ENCODE measurements at places on chromosomes 1 and 21.

DNA sequence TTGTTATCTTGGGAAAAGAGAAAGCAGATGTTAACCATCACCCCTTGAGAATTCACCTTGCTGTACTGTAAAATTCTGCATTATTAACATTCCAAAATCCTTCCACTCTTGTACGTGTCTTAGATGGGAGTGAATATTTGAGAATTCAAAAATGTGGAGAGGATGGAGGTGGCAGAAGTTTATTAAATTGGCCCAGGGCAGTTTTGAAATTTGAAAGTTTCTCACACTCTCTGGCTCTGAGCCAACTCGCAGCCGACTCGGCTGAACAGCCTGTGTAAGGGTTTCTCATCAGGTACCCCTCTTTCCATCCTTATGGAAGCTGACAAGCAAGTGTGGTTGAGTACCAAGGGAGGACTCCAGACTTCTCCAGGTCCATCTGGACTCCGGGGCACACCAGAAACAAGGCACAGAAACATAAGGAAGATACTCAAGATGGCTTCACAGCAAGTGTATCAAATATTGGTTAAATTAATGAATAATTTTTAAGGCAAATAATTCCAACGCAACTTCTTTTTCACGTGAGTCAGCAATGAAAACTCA is 45.1 kb downstream of the RRAGC start:
- DNase-seq: no peak

- DNase-seq: no peak
Measured at GRCh38 chr1:182430263-182431068, 19.5 kb upstream of the RGSL1 start.

DNA sequence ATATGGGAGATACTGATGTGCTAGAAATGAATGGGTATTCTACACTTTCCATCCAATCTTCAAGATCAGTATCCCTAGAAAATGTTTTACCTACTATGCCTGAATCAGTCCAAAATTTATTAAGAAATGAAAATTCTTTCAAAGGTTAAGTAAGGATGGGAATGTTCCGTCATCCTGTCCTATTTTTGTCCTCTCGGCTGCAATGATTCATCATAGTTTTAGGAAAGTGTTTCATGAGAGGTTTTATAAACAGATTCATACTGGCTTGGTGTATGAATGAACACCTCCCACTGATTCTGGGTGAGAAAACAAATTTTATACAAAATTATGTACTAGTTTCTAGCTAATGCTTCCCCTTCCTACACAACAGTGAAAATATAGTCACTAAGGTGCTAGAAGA is 504.6 kb upstream of the NR5A2 start:
- no peak for DNase-seq

- no peak for DNase-seq
Measured at GRCh38 chr1:60502506-60502905, 428.9 kb upstream of the C1orf87 start.

- no peak for DNase-seq
Measured at GRCh38 chr1:20109223-20109856, 10.0 kb downstream of the PLA2G2D start.

DNA sequence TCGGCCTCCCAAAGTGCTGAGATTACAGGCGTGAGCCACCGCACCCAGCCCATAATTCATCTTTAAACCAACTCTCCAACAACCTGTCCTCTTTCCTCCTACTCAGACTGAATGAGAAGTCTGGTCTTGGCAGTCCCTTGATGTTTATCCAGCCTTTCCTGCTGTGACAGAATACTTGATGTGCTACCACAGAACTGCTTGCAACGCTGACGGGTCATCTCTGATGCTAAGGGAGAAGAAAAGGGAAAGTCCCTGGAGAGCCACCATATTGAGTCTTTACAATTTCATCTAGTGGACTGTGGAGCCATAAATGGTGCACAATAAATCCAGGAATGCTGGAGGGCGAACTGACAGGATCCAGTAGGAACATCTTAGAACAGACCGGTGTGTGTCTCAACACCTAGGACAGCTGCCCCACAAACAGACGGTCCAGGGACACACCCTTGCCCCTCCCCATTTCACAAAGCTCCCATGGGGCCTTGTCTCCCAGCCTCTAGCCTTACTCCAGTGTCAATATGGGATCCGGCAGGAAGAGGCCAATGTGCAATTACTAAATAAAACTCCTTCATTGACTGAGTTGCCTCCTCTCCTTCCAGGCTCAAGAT is 30.7 kb downstream of the JAK1 start:
- no peak for DNase-seq

GRCh38 chr1:39488793-39489566 is 2.5 kb upstream of the BMP8A start:
- DNase-seq: no peak

GRCh38 chr1:165539908-165540307 is 3.9 kb upstream of the LRRC52 start:
- no peak for DNase-seq

GRCh38 chr1:4854367-4854766 is 200.0 kb downstream of the AJAP1 start:
- DNase-seq: no peak

DNA sequence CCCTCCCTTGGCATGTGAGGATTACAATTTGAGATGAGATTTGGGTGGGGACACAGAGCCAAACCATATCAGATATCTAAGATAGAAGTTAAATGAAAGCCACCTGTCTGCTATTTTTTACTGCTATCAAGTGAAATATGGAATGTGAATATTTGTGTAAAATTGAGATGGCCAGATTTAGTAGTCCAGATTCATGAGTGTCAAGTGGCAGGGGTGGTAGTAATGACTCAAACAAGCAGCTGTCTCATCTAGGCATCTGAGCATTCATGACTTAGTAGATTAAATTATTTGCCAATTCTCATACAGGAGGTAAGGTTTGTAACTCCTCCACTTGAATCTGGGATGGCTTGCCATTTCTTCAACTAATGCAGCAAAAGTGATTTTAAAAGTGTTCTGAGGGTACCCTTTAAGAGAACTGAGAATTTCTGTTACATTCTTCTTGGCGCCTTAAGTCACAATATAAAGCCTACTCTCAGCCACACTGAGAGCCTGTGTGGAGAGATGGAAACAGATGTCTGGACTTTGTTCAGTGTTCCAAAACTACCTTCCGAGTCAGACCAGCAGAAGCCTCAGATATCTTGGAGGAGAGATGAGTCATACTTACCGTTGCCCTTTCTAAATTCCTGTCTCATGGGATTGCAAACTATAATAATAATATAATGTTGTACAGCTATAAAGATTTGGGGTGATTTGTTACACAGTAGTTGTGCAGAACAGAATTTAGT is 1065.6 kb upstream of the TMPRSS15 start:
- no peak for DNase-seq

DNA sequence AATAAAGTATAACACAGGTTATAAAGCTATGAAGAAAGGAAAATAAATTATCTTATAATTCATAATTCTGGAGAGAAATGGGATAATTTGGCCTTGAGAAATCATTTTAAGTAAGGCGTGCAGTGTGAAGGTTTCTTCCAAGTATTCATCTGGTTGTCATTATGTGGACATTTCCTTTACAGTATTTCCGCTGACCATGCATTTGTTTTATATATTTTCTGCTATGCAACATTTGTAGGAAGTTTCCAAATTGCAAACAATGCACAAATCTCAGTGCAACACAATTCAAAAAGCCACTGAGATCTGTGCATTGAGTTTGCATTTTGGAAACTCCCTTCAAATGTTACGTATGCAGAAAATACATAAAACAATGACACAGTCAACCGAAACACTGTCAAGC is 17.8 kb downstream of the ZNF670 start:
- DNase-seq: no peak

DNA sequence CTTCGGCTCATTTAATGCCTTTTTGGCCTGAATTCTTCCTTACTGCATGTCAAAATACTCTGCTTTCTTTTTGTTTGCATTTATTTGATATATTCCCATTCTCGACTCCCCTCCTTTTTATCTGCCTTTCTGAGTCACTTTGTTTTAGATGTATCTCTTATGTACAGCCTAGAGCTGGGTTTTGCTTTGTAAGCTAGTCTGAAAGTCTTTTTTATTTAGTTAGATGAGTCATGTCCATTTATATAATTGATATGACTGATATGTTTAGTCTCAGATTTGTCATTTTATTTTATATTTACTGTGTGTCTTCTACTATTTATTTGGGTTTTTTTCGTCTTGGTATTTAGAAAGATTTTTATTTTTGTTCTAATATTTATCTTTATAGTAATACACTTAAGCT is 33.6 kb upstream of the GNG5 start:
- no peak for DNase-seq

DNA sequence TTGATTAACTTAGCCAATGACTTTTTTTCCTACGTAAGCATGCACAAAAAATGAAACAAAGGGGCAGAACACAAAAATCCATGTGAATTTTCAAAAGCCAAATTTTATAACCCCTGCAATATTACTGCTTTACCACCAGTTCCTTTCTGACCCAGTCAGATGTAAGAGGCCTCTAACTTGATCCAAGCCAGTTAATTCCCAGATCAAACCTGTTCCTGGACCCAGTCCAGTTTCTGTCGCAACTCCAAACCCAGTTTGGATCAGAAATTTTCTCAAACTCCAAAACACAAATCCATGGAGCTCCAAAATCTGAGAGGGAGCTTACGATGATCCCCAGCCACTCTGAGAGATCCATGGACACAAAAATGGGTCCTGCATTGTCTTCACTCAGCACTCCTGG is 7.8 kb upstream of the ZYG11A start:
- DNase-seq: no peak

DNA sequence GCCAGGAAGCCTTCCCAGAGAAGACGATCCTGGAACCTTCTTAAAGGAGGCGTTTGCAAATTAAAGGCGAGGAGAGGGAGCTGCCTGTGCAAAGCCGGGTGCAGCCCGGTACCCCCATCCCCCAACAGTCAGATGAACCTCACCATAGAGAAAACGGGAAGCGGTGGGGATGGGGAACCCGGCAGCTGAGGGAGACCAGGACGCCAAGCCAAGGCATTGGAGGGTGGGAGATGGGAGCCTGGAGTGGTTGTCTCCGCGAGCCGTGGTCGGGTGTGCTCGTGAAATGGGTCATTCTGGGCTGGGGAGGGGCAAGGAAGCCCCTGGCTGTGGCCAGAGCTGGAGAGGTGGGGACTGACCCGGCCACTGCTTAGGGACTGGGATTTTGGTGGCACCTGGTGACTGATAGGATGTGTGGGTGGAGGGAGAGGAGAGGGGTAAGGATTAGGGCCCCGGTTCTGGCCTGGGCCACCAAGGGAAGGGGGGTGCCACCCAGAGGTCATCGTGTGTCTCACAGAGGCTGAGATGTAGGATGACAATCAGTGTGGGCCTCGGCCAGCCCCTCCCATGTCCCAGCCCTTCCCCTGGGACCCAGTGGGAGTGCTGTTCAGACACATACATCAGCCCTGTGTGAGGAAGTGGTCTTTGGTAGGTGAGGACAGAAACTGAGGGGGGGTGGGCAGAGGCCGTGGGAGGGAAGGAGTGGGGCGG is 676 bp upstream of the PADI2 start:
- DNase-seq: no peak

- DNase-seq: peak; percentile 11
Measured at GRCh38 chr1:19390901-19391595, 78.9 kb downstream of the SLC66A1 start.

DNA sequence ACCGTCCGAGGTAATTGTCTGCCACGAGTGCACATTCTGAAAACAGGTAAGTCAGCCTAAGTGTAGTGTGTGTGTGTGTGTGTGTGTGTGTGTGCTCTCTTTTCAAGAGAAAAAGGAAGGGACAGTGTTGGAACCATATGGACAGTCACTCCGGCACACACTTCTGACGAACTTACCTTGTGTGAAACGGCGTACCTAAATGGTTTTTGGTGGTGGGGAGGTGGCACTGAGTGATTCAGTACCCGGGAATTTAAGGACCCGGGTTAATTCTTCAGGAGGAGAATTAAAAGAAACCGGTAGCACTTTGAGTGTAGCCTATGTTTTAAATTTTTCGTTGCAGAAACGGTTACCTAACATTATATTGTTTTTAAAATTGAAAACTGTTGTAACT is 286 bp downstream of the ODR4 start:
- no peak for DNase-seq

DNA sequence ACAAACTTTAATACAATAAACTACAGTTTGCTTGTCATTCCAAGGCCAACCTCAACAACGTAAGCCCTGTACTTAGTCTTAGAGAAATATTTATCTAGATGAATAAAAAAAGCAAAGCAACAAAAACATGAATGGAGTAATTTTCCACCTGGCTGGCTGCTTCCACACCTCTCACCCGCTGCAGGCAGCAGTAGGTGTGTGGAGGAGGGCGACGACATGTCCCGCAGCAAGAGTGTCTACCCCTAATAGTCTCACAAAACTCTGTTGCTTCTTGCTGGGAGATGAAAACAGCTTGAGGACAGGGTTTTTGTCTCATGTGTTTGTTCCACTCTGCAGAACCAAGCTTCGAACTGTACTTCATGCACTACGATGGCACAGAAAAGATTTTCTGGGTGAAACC is 48.8 kb upstream of the IGSF5 start:
- DNase-seq: no peak

GRCh38 chr1:101479945-101480344 is 243.1 kb downstream of the S1PR1 start:
- DNase-seq: no peak

GRCh38 chr1:19381261-19381660 is 69.1 kb downstream of the SLC66A1 start:
- DNase-seq: no peak
